ENCODE measurements at places on chromosomes 13 and 19.

DNA sequence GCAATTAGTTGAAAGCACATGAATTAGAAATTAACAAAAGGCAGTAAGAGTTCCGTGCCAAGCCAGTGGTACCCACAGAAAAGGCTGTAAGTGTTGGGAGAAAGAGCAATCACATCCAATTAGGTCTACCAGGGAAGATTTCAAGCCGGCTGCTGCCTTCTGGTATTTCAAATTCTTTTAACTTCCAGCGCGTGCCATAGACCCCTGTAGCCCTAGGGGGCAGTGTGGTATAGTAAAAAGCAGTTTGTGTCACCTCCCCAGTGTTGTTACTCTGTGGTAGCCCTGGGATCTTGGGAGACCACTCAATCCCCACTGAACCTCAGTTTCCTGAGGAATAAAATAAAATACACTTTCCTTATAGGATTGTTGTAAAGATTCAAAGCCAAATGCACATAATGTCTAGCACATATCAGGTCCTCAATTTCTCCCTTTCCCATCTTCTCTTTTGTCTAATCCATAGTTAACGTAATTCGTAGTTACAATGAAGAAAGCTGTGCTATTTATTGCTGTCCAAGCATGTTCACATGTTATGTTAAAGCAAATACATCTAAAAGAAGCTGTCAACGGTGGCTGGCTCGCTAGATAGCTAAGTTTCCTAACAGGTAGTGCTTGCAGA is 230.2 kb downstream of the TDRD3 start:
- no peak for DNase-seq

- no peak for DNase-seq
Measured at GRCh38 chr13:109610517-109610916, 175.9 kb downstream of the IRS2 start.

DNA sequence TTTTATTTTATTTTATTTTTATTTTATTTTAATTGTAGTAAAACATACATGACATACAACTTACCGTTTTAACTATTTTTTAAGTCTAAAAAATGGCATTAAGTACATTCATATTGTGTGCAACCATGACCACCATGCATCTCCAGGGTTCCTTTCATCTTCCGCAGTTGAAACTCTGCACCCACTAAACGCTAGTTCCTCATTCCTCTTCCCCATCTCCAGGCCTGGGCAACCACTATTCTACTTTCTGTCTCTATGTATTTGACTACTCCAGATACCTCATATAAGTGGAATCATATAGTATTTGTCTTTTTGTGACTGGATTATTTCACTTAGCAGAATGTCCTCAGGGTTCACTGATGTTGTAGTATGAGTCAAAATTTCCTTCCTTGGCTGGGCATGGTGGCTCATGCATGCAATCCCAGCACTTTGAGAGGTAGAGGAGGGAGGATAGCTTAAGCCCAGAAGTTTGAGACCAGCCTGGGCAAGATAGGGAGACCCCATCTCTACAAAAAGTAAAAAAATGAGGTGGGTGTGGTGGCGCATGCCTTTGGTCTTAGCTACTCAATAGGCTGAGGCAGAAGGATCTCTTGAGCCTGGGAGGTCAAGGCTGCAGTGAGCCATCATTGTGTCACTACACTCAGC is 55.7 kb upstream of the ZNF507 start:
- DNase-seq, result no peak

DNA sequence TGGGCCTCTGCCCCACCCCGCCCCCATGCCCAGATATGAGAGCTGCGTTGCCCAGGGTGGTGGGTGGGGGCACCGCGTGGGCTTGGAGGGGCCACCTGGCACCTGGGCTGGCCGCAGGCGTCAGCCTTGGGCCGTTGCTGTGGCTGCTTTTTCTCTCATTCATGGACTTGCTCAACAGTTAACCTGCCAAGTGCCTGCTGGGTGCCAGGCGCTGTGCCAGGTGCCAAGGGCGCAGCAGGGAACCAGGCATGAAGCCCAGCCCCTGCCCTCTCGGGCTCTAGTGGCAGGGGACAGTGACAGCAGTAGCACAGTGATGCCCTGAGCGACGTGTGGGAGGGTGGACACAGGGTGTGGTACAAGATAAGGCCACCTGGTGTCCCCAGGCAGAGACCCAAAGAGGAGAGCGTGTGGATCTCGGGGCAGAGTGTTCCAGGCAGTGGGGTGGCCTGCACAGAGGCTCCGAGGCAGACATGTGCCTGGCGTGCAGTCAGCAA is 28.1 kb downstream of the DHX34 start:
- DNase-seq, result no peak

DNA sequence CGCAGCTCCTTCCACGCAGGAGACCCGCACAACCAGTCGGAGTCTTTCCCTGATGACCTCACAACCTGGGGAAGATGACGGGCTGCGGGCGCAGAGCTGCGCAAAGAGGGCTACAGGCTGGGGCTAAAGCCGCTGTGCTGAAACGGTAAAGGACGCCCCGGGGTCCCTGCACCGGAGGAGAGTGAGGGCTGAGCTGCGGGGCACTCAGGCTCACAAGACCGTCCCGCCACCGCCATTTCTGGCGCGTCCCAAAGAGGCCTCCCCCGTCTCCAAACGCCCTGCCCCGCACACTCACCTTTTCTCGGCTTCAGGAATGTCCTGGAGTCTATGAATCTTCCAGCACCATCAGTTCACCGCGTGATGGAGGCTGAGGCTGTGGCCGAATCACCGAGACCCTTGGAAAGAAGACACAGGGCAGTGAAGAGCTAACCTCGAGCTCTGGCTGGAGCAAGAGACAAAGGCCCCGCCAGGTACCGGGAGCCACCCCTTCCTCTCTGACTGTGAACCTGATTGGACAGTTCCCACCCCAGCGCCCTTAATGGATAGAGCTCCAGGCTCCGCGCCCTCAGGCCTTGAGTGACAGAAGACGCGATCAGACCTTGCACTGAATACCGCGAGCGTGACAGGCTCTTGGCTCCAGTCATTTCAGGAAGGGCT is 41.8 kb upstream of the ZNF429 start:
- peak; percentile 29 for DNase-seq

DNA sequence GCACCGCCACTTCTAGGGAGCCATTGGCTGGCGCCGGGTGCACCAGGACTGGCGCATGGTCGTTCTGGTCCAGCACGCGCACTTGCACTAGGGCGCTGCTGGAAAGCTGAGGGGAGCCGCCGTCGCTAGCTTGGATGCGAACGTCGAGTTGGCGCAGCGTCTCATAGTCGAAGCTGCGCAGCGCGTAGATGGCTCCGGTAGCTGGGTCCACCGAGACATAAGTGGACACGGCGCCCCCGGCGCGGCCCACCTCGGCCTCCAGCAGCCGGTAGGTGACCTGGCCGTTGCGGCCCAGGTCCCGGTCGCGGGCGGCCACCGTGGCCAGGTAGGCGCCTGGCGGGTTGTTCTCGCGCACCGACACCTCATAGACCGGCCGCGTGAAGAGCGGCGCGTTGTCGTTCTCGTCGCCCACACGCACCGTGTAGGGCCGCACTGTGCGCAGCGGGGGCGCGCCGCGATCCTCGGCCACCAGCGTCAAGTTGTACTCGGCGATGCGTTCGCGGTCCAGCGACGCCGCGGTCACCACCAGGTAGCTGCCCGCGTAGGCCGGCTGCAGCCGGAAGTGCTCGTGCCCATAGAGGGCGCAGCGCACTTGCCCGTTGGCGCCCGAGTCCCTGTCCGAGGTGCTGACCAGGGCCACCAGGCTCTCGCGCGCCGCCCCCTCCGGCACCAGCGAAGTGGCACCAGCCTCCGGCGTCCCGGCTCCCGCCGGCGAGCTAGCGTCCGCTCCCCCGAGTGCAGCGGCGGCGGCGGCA is 1.7 kb downstream of the PCDH8 start:
- DNase-seq, result no peak

DNA sequence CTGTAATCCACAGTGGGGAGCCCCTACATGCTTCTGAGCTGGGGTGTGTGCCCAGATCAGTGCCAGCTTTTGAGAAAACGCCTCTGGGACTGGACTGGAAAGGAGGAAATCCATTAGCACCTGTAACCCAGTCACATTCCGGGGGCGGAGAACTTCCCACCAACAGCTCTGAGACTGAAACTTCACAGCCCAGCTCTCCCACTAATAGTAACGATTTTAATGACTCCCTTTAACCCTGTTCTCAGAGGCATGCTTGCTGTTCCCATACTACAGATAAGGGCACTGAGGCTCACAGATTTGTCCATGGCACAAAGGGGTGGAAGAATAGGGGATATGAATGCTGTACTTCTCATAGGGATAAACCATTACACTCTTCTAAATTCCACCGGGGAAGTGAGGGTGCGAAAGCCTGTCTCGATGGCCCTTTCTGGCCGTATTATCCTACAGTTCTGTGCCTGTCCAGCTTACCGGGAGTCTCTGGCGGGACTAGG is 851 bp downstream of the FBXO46 start:
- no peak for DNase-seq

GRCh38 chr13:89763005-89763404 is 1584.5 kb upstream of the MIR17HG start:
- DNase-seq, result no peak

GRCh38 chr19:54469496-54469934 is 3.6 kb downstream of the CDC42EP5 start:
- DNase-seq, result no peak

- DNase-seq, result no peak
Measured at GRCh38 chr19:16327501-16327900, 2.9 kb downstream of the KLF2 start.

GRCh38 chr19:8557642-8558238 is 19.5 kb downstream of the MYO1F start:
- no peak for DNase-seq

DNA sequence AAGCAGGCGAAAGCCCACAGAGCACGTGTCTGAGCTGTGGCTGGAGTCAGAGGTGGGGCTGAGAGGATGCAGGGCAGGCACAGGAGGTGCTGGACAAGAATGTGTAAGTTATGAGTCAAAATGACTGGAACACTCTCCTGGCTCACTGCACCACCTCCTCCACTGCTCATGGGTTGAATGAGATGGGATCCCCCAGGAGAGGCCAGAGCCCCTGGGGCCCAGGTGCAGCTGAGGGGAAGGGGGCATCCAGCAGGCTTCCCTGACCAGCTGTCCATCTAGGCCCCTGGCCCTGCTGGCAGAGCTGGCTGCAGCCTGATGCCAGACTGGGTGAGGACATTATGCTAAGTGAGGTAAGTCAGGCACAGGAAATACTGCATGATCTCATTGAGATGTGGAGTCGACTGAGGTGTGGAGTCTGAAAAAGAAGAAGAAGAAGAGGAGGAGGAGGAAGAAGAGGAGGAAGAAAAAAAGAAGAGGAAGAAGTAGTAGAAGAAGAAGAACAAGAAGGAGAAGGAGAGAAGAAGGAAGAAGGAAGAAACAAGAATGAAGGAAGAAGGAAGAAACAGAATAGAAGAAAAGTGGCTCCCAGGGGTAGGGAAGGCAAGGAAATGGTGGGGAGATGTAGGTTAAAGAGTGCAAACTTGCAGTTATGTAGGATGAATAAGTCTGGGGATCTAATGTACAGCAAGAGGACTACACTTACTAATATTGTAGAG is 747.4 kb downstream of the UQCRFS1 start:
- no peak for DNase-seq

GRCh38 chr13:79307433-79307861 is 98.6 kb downstream of the RBM26 start:
- no peak for DNase-seq

GRCh38 chr13:80989241-80989640 is 648.3 kb upstream of the SPRY2 start:
- no peak for DNase-seq

DNA sequence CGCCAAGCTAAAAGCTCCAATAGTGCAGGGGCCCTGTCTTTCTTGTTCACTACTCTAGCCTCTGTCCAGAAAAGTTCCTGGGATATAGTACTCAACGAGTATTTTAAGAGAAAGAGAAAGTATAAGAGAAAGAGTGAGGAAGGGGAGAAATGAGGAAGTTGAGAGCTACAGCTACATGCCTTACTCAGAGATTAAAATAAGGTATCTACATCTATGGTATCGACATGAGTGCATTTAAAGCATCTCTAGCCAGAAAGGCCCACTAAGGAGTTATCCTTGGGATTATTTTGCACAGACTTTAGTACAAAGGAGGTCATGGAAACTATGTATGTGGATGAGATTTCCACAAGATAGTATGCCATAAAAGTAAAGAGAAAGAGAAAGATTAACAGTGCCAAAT is 28.5 kb downstream of the MYCBP2 start:
- DNase-seq, result no peak

- DNase-seq, result no peak
Measured at GRCh38 chr13:98315902-98316301, 138.8 kb upstream of the RNF113B start.

DNA sequence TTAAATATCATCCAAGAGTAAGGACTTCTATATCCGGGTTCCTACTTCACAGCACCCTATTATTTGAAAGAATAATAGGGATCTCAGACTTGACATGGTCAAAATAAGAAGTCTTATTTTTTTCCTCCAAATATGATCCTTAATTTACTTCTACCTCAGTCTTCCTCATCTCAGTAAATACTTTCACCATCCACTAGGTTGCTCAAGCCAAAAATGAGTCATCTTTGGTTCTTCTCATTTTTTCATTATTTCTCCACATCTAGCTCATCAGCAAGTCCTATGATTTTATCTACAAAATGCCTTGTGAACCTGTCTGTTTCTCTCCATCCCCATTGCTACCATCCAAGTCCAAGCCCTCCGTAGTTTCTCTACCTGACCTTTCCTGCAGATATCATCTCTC is 121.9 kb upstream of the GJB6 start:
- DNase-seq, result no peak

- DNase-seq, result no peak
Measured at GRCh38 chr13:62626771-62627170, 1211.1 kb upstream of the PCDH20 start.

- DNase-seq, result no peak
Measured at GRCh38 chr19:49148044-49148682, 7.0 kb downstream of the HRC start.

- no peak for DNase-seq
Measured at GRCh38 chr13:33497146-33497845, 211.7 kb upstream of the STARD13 start.

DNA sequence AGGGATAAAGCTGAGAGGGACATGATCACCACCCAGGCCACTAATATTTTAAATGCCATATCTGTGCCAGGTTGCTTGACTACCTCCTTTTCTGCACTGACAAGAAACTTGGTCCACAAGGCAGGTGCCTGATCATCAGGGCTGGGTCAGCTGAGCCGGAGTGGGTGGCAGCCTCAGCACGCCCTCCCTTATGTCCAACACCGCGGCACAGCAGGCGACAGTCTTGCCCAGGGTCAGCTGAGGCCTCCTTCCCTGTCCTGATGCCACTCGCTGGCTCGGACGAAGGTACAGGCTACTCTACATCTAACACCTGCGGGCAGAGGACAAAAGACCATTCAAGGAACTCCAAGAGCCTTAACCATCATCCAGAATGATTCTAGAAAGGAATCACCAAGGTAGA is 16.9 kb downstream of the ZC3H4 start:
- no peak for DNase-seq

- DNase-seq, result no peak
Measured at GRCh38 chr19:5046339-5047039, 77.6 kb downstream of the KDM4B start.

- no peak for DNase-seq
Measured at GRCh38 chr13:46656786-46657185, 103.8 kb downstream of the LRCH1 start.
